Naive B cell (primary cell): ENCODE measurements at places on chromosomes 6 and 20.
A peak's percentile ranks its signal among the peaks of the same experiment; 100 is the strongest.

GRCh38 chr6:153056308-153056707 is 53.8 kb upstream of the MTRF1L start:
- no peak for DNase-seq

DNA sequence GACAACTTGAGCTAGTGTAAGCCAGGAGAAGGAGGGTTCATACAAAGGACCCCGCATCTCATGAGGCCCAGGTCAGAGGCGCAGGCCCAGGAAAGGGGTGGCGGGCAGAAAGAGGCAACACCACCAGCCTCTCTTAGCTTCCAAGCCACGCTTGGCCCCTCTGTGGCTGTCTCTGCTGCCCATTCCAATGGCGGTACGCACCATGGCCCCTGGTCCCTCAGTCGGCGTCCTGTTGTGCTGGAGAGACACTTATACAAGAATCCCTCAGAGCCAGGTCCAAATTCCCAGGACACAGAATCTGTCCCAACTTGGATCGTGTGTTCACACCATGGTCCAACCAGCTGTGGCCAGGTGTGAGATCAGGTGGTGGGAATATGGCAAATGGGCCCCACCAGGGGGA is 127.0 kb upstream of the CDH4 start:
- DNase-seq = no peak

DNA sequence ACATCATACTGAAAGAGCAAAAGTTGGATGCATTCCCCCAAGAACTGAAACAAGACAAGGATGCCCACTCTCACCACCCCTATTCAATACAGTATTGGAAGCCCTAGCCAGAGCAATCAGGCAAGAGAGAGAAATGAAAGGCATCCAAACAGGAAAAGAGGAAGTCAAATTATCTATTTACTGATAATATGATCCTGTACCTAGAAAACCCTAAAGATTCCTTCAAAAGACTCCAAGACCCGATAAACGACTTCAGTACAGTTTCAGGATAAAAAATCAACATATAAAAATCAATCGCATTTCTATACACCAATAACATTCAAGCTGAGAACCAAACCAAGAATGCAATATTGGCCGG is 14.5 kb downstream of the CDK19 start:
- no peak for DNase-seq

- DNase-seq = no peak
Measured at GRCh38 chr6:63824722-63825121, 189.1 kb downstream of the PHF3 start.

DNA sequence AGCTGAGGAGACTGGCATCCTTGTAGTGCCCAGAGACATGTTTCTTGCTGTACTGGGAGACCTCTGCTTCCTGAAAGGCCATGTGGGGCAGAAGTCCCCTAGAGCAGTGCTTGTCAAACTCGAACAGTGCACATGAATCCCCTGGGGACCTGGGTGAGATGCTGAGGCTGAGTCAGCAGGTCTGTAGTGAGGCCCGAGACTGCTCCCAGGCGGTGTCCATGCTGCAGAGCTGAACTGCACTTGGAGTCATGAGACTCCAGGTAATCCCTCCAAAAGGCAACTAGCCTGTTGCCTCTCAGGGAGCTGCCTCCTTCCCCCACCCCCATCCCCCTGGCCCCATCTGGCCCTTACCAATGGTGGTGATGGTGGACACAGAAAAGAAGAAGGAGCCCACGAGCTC is 3.7 kb downstream of the KCNK17 start:
- DNase-seq = no peak

GRCh38 chr20:49758781-49759180 is 45.1 kb upstream of the B4GALT5 start:
- DNase-seq = no peak

GRCh38 chr6:16723826-16724225 is 37.4 kb downstream of the ATXN1 start:
- no peak for DNase-seq

DNA sequence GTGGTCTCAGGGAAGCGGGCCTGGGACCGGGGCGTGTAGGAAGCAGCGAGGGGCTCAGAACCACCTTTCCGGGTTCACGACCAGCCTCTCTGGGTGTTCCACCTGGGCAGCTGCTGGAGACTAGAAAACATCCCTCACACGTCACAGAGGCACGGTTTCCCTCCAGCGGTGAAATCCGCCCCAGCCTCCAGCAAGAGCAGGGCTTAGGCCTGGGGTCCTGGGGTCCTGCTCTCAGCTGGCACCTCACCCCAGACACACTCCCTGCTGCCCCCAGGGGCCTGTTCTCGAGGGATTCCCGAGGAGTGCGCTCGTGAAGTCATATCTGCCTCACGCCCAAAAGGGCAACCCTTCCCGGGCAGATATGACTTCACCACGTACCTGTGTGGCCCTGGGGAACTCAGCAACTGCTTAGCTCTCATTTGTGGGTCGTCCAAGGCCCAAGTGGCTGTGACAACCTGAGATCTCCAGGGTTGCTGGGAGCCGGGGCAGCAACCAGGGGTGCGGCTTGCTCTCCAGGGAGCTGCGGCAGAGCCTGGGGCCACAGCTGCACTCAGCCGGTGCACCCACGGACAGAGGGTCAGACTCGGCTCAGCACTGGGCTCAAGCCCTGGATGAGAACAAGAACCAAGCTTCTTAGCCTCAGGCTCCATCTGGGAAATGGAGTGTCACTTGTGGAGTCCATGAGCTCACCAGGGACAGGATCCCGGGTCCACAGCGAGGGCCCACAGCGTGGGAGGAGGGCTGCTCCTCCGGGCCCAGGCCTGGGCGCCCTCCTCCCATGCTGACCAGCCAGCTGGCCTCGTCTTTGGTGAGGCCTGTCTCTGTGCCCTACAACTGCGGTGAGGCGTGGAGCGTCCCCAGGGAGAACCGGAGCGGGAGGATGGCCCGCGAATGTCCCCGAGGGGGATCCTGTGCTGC is 661 bp downstream of the FNDC11 start:
- DNase-seq = peak; percentile 60

GRCh38 chr20:8735674-8736073 is 333.2 kb upstream of the PLCB4 start:
- DNase-seq = no peak
